GM23248 (cell line): ENCODE measurements at places on chromosomes 5 and 9.

GRCh38 chr5:122429545-122430318 lies 117.7 kb downstream of the SNCAIP start:
- no peak for DNase-seq

DNA sequence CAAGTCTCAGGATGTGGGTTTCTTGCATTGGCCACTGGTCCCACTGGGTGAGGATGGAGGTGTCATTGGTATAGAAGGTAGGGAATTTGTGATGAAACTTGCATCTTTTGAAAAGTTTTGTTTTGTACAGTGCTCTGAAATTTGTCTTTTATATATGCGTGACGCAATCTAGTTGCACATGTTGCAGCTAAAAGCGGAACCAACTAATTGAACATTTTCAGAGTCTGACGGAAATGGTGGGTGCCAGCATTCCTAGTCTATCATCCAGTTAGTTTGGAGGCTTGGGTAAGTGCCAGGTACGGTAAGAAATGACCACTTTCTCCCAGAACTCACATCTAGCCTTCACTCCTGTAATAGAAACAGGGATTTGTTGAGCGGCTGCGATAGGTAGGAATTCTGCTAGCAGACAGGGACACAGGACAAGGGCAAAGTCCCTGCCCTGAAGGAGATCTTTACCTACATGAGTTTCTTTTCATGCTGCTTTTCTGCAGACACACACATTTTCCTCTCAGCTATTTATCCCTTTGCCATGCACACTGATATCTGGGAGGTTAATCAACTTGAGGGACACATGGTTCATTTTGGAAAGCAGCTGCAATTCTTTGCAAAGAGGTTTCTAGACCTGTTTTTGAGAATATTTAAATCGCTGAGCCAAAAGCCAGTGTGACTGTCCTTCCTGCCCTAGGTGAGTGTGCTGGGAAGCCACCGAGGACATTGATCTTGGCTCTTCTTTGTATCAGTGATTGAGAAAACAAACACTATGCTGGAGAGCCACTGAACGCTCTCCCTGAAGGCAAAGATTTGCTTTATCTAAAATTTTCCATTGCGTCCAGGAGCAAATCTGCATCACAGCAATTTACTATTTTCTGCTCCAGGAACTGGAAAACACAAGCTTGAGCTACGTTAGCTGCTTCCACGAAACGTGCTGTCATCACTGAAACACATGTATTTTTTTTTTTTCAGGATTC lies 89.7 kb downstream of the DAP start:
- peak; percentile 31 for DNase-seq

- DNase-seq = no peak
Observed at GRCh38 chr9:5336688-5337087, 3.0 kb downstream of the RLN1 start.

GRCh38 chr9:26551451-26551850 lies 341.2 kb downstream of the CAAP1 start:
- DNase-seq = no peak

DNA sequence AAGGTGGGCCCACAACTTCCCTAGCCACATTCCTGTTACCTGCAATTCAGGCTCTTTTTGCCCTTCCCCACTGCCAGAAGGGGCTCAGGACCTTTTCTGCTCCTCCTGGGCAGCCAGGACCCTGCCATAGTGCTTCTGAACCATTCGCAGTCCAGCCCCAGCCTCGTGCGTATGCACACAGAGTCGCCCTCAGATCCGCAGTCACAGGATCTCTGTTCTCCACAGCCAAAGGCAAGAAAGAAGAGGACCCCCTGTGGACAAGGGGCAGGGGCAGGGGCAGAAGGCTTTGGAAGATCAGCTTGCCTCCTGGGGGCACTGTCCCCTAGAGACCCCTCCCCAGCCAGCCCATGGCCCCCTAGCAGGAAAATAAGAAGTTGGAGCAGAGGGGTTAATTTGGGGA lies 82.8 kb downstream of the PCDH1 start:
- DNase-seq = no peak

GRCh38 chr5:134101686-134102439 lies 12.6 kb upstream of the TCF7 start:
- DNase-seq = peak; percentile 59

- DNase-seq = peak; percentile 78
Observed at GRCh38 chr9:133238851-133239532, 29.9 kb upstream of the OBP2B start.

- DNase-seq = no peak
Observed at GRCh38 chr5:54881286-54882005, 103.9 kb downstream of the ESM1 start.

- no peak for DNase-seq
Observed at GRCh38 chr9:111986035-111986556, 89.5 kb downstream of the UGCG start.

DNA sequence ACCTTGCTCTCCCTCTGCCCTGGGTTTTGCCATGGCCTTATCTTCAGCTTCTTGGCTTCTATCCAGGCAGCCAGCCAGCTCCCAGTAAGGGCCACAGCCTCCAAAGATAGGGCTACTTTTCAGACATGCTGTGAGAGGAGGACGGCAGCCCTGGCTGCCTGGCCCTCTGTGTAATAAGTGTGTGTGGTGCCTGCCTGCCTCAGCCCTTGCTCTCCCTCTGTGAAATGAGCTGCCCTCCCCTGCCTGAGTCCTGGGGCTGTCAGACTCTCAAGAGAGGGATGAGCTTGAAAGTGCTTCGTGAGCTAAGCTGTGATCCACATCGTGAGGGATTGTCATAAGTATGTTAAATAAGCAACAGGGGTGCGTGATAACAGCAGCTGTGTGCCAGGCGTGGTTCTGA lies 8.1 kb downstream of the NDST1 start:
- peak; percentile 79 for DNase-seq

GRCh38 chr5:85077581-85077980 lies 692.9 kb upstream of the EDIL3 start:
- no peak for DNase-seq

DNA sequence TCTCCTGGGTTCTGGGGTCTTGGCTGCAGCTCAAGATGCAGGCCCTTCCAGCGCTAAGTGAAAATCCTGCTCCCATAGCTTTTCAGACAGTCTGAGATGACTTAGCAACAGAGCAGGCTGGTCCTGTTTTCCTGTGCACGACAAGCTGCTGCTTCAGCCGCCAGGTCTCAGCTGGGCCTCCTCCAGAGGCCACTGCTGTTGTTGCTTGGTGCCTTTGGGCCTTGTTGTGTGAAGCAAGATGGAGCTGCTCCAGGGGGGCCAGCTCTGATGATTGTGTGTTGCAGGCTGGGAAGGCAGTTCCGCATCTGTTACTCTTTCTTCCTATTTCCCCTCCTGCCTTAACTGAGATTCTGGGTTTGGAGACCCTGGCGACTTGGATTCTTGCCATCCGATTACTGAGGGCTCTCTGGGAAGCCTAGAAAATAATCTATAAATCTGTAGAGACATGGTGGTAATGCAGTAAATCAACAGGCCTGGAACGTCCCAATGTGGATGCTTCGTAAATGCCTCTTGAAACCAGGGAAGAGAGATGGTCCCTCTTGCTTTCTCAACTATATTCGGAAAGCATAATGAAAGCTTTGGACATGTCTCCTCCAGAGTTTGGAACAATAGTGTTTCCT lies 3.2 kb downstream of the MAP1B start:
- peak; percentile 58 for DNase-seq

DNA sequence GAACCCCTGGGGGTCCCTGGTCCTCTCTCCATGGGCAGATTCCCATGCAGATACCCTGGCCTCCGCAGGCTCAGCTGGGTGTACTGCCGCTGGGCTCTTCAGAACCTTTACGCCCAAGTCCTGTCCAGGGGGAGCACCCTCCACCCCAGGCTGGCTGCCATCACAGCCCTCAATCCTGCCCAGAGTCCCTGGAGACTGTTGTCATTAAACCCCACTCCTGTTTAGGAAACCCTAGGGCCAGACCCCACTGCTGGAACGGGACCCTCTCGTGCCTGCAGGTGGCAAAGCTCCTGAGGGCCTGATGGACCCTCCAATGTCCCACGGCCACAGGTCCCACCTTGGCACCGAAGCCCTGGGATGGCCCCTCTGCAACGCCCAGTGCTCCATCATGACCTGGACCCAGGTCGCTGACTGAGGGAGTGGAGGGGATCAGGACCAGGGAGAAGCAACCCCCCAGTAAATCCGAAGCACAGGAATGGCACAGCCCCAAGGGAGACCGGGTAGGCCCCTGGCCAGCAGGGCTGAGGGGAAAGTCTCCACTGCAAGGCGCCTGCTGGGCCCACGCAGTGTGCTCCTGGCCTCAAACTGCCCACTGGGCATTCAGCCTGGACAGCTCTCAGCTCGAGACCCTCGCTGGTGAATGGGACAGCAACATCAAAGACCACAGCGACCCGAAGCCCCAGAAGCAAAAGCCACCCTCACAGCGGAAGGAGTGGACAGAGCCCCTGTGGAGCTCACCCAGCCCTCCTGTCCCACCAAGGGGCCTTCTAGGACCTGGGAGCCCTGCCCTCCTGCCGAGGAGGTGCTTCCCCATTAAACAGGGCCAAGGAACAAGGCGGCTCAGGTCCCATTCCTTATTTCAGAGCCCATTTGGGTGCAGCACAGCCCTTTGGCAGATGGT lies 8.3 kb downstream of the ZDHHC11B start:
- DNase-seq = no peak

- no peak for DNase-seq
Observed at GRCh38 chr5:131147258-131147657, 17.8 kb downstream of the HINT1 start.

DNA sequence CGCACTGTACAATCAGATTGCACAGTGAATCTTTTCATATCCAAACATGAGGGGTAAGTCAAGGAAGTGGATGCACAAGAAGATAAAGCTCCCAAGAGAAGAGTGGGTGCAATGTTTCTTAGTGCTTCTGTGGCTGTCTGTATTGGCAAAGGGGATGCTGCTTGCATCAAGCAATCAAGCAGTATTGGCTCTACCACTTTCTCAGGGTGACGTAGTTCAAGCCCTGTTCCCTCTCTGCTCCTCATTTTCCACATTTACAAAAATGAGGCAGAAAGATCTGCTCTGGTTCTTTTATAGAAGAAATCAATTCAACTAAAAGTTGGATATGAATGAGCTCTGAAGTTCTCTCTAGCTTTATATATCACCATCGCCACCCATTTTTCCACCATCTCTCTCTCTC lies 2.3 kb downstream of the TNFSF8 start:
- DNase-seq = no peak

DNA sequence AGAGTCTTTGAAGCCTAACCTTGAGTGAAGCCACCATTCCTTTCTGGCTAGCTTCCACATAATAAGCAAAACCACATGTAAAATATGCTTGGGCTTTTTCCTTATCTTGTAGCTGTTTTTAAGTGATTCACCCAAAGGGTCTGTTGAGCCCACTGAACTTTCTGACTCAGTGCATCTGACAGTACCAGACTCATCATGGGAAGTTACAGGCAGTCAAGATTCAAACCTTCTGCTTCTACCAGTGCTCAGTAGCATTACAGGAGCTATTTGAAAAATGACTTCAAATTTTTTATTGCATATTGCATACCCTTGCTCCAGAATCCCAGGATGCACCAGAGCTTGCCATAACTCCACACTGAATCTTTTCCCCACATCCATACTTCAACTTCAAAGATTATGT lies 87.5 kb upstream of the PTPRD start:
- no peak for DNase-seq

GRCh38 chr5:154782812-154783592 lies 27.8 kb downstream of the LARP1 start:
- DNase-seq = no peak

DNA sequence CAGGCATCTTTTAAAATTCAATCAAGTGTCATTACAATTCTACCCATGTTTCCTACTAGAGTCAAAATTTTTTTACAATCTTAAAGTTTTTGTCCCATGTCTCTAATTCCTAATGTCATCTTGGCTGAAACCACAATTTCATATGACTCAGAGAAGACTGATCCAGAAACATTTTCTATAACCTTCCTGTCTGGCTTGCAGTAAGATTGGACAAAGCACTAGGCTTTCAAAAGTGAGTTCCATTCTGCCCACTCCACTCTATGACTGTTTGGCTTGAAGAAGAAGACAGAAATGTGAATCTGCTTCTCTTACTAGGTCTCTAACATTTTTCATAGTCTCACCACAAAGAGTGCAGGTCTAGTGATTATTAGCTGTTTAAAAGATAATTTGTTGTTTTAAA lies 88.8 kb downstream of the NR3C1 start:
- peak; percentile 92 for DNase-seq

DNA sequence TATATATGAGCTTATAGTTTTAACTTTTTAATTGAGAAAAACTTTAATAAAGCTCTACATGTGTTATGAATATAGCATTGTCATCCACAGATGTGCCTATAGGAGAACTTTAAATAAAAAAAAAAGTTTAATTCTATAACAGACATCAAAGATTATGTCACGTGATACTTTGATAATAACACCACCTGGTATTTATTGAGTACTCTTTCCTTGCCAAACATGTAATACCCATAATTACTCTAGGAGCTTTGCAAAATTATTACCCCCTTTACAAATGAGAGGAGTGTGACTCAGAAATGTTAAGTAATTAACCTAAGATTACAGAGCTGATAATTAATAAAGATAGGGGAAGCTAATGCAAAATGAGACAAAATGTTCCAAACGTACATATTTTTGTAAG lies 43.0 kb downstream of the ITGA2 start:
- DNase-seq = no peak

DNA sequence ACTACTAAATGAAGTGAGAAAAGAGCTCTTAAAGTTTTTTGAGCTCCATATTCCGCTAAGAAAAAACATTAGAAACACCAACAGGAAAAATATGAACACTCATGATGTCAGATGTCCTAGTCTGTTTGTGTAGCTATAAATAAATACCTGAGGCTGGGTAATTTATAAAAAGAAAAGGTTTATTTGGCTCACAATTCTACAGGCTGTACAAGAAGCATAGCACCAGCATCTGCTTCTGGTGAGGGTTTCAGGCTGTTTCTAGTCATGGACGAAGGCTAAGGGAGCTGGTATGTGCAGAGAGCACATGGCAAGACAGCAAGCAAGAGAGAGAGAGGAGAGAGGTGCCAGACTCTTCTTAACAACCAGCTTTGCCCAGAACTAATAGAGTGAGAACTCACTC lies 186.2 kb downstream of the PLK2 start:
- no peak for DNase-seq

GRCh38 chr5:170195961-170196360 lies 36.8 kb upstream of the C5orf58 start:
- DNase-seq = no peak

DNA sequence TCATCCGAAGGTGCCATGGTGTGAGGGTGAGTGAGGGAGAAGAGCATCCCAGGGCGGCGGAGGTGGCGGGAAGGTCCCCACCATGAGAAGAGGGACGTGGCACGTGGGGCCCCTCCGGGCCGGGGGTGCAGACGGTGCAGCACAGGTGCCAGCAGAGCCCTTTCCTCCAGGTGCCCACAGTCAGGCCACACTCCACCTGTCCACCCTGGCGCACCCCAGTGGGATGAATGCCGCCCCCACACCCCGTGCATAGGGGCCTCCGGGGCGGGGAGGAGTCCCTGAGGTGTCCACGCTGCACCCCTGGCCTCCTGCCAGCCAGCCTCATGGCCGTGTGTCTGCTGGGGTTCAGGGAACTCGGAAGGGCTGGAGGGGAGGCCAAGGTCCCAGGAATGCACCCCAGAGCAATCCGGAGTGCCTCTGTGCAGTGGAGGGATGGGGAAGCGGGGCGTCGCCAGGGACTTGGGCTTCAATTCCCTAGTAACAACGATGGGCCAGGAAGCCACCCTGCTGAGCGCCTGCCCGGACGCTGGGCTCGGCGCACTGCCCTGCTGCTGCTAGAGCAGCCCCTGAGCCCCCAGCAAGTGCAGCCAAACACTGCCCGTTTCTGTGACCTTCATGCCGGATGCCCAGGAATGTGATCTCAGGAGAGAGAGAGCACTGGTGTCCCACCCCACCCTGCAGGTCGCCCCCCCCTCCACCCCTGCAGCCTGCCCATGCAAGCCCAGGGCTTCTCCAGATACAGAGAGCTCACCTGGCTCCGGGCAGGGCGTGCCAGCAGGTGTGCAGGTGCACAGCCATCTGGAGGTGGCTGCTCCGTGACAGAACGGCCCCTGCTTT lies 8.8 kb upstream of the NACC2 start:
- no peak for DNase-seq
